ENCODE measurements at places on chromosomes 1 and 21.

DNA sequence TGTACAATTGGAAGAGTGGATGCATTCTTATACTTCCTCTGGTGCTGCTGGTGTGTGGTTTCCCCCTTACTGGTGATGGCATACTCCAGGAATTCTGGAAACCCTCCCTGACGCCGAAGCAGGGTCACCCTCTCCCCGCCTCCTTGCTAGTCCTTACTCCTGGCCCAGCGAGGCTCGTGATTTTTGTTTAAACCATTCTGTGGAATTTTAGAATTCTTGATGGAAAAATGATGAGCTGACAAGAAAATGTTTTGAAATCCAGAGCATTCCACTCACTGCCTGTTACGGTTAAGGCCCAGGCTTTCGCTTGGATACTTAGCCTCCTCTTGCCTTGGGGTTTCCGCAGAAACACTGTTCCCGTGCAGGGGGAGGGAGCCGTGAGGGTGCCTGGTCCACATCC, 41.1 kb downstream of the IL6R start:
- DNase-seq: no peak

- no peak for DNase-seq
Observed at GRCh38 chr1:225360119-225360518, 67.7 kb downstream of the LBR start.

DNA sequence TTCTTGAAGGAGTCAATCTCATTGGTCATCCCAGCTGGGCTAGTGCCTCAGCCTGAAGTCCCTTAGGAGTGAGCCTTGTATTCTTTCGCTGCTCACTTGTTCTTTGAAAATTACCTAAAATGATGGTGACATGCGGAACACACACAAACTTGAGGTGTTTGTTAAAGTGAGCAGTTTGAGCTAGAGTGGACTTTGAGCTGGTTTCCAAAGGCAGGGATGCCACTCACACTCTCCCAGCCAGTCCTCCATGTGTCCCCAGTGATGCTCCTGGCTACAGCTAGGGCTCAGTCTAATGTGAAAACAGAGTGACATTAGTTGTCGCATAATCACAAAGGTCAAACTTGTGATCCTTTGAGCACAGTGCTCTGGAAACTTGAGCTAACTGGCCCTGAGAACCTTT, 84.3 kb downstream of the DTL start:
- no peak for DNase-seq

DNA sequence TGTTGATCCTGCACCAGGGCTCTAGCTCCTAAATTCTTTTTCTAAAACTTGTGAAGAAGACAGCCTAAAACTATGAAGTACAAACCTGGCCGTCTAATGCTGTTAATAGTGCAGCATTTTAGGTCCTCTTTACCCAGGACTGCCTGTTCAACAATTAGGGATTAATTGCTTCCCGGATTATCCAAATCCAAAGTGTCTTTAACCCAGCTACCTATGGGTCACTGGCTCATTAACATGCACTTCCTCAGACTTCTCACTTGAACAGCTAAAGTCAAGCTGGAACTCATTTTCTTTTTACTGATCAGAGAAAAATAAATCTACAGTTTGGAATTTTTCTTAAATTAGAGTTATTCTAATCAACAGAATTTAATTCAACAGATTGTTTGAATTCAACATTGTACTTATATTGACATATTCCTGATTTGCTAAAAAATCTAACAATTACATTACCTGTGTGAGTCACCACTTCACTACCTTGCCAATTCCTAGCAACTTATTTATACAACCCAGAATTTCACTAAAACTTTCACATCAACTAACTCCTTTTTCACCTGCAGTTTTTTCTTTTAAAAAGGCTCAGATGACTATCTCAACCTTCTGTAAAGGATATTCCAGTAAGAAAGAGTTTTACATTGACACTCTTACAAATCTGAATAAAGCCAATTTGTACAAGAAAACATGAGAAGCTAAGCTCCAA, 3.3 kb downstream of the HNRNPU start:
- DNase-seq: no peak

All from RWPE2 (cell line).